ENCODE measurements at places on chromosomes 2 and 18. TPM values are rescaled to one million over a fixed set of nuclear protein-coding genes. Genes with fewer than 3 reads are reported as not detected.

Gene POMC
- total RNA-seq = 10.5 TPM

Gene MYO7B
- total RNA-seq = 0.58 TPM

Gene SAG
- total RNA-seq = not detected

Gene ZFAND2B
- total RNA-seq = 37.3 TPM

Gene UGT1A10
- 1.0 TPM for total RNA-seq

Gene RAD51AP2
- total RNA-seq = not detected

Gene CNOT9
- total RNA-seq = 59.9 TPM

Gene ESPNL
- not detected for total RNA-seq

Gene IL1F10
- total RNA-seq = not detected

Gene CYS1
- total RNA-seq = 1.4 TPM

Gene MAP3K2
- 35.0 TPM for total RNA-seq

Gene CHRNG
- not detected for total RNA-seq

Gene CCDC68
- 6.9 TPM for total RNA-seq

Gene IL1RL2
- total RNA-seq = not detected

Gene DYNAP
- not detected for total RNA-seq

Gene FAM110C
- total RNA-seq = 3.2 TPM

Gene IL36RN
- 0.19 TPM for total RNA-seq

DNA sequence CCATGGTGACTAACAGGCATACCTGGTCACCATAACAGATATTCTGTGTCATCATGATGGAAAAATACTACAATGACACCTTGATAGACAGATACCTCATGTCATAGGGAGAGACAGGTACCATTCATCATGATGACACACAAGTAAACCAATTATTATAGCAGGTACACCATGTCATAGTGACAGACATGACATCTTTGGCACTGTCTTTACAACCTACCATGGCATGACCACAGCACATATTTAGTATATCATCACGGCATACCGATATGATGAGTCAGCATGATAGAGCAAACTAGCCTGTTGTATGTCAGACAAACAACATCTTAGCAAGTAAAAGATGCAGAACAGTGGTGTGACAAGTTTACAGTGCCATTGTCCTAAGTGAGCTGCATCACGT lies 101.3 kb upstream of the KLHL29 start:
- DNase-seq = no peak

GRCh38 chr2:9897331-9897737 lies 54.1 kb downstream of the TAF1B start:
- DNase-seq = no peak

- no peak for DNase-seq
Observed at GRCh38 chr2:197674591-197674990, 796 bp downstream of the RFTN2 start.

GRCh38 chr2:110667071-110667470 lies 10.8 kb downstream of the BUB1 start:
- DNase-seq = no peak

- DNase-seq = no peak
Observed at GRCh38 chr2:215693193-215693998, 257.5 kb upstream of the FN1 start.

GRCh38 chr2:98637401-98638147 lies 29.2 kb downstream of the UNC50 start:
- no peak for DNase-seq

- DNase-seq = no peak
Observed at GRCh38 chr2:145055651-145056050, 535.7 kb upstream of the ZEB2 start.

- DNase-seq = no peak
Observed at GRCh38 chr18:38116716-38117115, 551.1 kb upstream of the CELF4 start.

GRCh38 chr2:214386720-214387119 lies 24.1 kb upstream of the VWC2L start:
- no peak for DNase-seq

GRCh38 chr2:127382831-127383230 lies 4.9 kb downstream of the MAP3K2 start:
- no peak for DNase-seq

DNA sequence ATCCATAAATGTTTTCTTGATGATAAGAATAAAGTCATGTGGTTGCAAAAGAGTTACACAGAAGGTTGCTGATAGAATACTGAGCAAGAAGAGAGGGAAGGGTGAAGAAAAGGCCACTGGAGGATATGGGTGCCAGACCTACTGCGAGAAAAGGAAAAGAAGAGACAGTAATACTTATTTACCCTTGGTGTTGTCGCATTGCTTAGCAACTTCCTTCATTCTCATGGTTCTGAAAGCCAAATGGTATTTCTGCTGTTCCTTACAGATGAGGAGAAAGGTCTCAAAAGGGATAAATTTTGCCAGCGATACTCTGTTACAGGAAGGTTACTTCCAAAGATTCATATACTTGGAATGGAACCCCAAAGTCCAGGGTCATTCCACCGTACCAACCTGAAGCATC lies 62.5 kb downstream of the LHCGR start:
- DNase-seq = no peak

DNA sequence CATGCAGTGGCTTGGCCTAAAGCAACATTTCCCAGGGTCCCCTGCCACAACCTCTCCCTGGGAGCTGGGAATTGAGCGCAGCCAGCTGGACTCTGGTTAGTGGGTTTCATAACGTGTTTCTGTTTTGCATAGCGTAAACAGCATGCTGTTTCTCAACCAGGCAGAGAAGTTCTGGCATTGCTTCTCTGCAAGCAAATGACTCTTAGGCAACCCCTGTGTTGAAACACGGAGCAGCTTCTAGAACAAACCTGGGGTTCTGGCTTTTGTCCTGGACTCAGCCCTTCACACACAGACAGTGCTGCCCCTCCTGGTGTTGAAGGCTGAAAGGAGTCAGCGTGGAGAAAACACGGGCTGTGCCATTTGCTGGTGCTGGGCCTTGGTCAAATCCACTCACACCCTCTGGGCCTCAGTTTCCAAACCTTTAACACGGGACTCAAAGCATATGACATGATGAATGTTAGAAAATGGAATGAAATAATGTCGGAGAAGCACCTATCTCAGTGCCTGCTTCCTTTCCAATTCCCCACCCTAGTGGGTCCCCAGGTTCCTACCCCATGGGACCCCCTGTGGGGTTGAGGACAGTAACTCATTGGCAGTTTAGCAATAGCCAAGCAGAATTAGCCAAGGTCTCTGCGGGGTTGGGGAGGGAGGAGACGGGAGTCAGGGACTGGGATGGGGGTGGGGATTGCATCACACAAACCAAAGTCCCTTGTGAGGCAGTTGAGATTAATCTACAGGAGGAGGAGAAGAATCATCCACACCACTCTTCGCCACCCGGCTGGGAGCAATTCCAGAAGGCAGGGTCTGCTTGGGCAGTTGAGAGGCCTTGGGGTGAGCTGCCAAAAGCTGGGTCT lies 30.2 kb upstream of the IL1R2 start:
- DNase-seq = peak; percentile 59

- DNase-seq = peak; percentile 67
Observed at GRCh38 chr2:149994057-149994728, 406.6 kb upstream of the MMADHC start.

DNA sequence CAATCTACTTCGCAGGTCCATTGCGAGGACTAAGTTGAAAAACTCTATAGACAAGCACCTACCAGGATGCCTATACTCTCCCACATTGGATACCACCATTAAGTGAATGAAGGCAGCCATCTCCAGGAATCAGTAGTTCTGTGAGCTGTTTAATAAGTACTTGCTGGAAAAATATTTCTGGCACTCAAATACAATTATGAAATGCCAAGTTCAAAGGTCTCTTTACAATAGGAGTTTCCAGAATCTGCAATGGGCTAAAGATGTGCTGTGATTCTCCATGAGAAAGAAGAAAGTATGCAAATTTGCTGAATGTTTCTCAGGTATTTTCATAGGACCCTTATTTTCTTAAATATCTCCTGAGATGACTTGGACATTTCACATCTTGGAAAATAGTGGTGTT lies 103.0 kb downstream of the AP1S3 start:
- DNase-seq = no peak

- no peak for DNase-seq
Observed at GRCh38 chr2:222861411-222862105, 722 bp downstream of the ACSL3 start.

GRCh38 chr2:240556553-240557100 lies 1.2 kb downstream of the ANKMY1 start:
- DNase-seq = peak; percentile 38

- no peak for DNase-seq
Observed at GRCh38 chr2:239803102-239803765, 221.9 kb downstream of the NDUFA10 start.

GRCh38 chr2:45857275-45857609 lies 205.8 kb downstream of the PRKCE start:
- DNase-seq = no peak

DNA sequence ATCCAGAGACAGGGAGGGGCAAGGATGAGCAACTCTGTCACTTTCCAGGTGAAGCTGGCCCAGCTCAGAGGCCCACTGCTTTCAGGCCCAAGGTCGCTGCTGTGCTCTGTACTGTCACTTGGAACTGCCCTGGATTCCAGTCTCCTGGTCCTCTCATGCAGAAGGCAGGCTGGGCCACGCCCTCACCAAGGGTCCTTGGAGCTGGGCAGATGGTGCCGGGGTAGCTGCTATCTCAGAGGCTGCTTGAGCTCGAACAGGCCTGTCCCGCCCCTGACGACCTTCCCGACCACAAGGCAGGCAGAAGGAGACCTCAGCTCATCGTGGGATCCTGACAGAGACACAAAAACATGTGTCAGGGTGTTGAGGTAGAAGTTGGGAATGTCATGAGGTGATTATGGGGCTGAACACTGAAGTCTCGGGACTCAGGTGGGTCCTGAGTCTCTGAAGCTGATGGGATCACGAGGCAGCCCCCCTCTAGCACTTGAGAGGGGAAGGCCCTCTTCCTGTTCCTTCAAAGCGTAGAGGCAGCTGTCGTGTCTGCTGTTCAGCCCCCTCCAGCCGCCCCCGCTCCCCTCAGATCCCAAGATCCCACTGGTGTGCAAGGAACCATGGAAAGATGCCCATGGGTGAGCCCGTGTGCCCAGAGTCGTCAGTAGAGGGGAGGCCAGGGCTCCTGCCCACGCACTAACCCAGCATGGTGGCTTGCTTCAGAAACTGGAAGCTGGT lies 78.3 kb downstream of the POLR1A start:
- no peak for DNase-seq

GRCh38 chr2:237025090-237025865 lies 60.4 kb upstream of the COPS8 start:
- peak; percentile 90 for DNase-seq

DNA sequence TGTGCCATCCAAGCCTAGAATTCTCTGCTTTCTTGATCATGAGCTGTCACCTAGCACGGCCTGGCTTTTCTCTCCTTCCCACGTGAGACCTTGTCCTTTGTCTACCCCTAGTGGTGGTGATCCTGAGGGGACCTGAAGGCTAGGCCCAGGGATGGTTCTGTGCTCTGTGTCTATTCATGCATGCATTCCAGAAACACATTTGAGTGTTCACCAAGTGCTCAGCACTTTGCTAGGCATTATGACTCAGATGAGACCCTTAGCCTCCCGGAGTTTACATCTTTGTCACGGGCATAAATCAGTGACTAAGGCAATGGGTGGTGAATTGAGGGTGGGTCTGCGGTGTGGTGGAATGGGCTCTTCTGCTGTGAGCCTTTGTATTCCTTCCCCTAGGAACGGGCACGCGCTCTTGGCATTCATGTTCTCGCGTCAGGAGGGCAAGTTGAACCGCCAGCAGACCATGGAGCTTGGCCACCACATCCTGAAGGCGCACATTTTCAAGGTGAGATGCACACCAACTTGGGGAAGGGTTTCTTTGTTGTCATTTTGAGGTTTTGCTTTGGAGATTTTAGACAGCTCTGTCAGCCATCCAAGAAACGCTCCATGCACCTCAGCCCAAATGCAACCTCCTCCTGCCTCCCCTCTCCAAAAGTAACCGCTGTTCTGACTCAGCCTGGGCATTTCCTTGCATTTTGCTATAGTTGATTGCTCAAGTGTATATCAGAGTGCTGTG lies 100.9 kb downstream of the WDSUB1 start:
- DNase-seq = peak; percentile 63

- no peak for DNase-seq
Observed at GRCh38 chr18:67919316-67919715, 402.8 kb upstream of the DSEL start.

DNA sequence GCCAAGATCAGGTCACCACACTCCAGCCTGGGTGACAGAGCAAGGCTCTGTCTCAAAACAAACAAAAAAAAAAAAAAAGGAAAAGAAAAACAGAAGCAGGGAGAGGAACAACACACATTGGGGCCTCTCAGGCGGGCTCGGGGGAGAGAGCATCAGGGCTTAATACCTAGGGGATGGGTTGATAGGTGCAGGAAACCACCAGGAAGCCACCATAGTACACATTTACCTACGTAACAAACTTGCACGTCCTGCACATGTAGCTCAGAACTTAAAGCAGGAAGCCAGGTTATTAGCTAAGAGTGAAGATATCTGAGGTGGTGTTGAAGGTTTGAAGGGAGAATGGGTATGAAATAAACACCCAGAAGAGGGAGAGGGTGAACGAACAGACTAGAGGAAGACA lies 81.0 kb upstream of the PMAIP1 start:
- DNase-seq = no peak

DNA sequence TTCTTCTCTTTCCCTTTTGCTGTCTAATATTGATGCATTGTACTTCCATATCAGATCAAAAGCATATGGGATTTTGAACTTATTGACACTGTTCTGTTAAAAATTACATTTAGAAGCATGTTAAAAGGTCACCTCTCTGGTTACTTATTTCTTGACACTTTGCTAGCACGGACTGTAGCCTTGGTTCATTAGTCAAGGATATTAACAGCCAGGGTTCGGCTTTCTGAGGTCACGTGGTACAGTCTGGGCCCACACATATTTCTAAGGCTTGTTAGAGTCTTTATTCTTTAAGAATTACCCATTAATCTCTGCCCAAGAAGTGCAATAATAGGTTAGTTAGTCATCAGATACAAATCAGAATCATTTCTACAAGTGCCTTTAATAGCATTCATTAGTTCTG lies 1035.8 kb upstream of the FANCL start:
- no peak for DNase-seq

GRCh38 chr2:46487667-46488335 lies 8.4 kb downstream of the TMEM247 start:
- no peak for DNase-seq

- DNase-seq = no peak
Observed at GRCh38 chr18:32461709-32462272, 8.9 kb downstream of the GAREM1 start.

GRCh38 chr18:32763293-32763692 lies 9.5 kb downstream of the KLHL14 start:
- DNase-seq = no peak

Measured in Caco-2 (cell line).